Activated CD4-positive, alpha-beta T cell treated with anti-CD3 and anti-CD28 coated beads, Interleukin-2, amount 10 ng/mL, durations not matched to agents 24 days and 14 days (primary cell): ENCODE measurements at places on chromosomes 3 and 15. TPM values are rescaled to one million over a fixed set of nuclear protein-coding genes. Genes with fewer than 3 reads are reported as not detected.

Gene GCHFR
- total RNA-seq = 34.7 and 37.2 TPM in 2 replicates

Gene HES1
- 0.64 and 1.2 TPM in 2 replicates for total RNA-seq

DNA sequence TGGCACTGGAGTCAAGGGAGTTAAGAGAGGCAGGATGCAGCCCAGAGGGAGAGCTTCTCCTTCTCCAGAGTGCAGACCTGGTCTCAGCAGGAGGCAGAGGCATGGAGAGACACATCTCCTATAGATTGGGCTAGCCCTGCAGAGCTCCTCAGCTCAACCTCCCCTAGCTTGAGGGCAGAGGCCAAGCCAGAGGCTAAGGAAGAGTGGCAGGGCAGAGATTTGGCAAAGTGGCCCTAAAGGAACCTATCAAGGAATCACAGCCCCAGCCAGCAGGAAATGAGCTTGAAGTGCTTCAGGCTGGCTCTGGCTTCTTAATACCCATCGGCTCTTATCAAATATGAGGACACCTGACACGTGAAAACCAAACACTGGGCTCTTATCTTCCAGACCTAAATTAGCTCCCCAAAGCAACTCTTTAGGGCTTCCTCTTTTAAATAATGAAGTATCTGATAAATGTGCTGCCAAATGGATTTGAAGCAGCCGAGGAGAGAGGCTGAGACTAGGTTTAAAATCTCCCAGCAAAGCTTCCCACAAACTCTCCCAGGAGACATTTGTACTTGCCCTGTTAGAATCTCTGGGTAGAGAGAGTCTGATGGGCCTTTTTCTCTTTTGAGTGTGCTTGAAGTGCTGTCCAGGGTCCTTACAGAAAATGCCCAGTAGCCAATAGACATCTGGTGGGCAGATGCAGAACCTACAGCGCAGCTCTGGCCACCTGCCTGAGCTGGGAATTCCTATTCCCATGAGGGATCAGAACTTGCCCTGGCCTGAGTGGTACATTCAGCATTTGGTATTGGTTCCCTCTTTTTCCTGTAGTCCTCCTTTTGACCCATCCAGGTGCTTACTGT lies 271.4 kb downstream of the CLSTN2 start:
- H3K27me3 ChIP-seq = no peaks in the 10 kb centered on the region
- no peak overlapping the region for H3K4me3 ChIP-seq

GRCh38 chr3:94176988-94177745 lies 114.3 kb downstream of the NSUN3 start:
- no peak overlapping the region for H3K4me3 ChIP-seq
- H3K4me1 ChIP-seq = no peaks in the 10 kb centered on the region
- no peak for DNase-seq
- H3K27ac ChIP-seq = no peak overlapping the region
- peaks cover 2% of the 10 kb centered on the region for H3K27me3 ChIP-seq

Gene REC114
- total RNA-seq = not detected in 2 replicates

GRCh38 chr3:129245141-129245540 lies 4.3 kb upstream of the COPG1 start:
- no peak overlapping the region for H3K4me3 ChIP-seq
- no peak for DNase-seq
- no peak overlapping the region for H3K27ac ChIP-seq
- no peaks in the 10 kb centered on the region for H3K27me3 ChIP-seq
- H3K4me1 ChIP-seq = peaks cover 29% of the 10 kb centered on the region

DNA sequence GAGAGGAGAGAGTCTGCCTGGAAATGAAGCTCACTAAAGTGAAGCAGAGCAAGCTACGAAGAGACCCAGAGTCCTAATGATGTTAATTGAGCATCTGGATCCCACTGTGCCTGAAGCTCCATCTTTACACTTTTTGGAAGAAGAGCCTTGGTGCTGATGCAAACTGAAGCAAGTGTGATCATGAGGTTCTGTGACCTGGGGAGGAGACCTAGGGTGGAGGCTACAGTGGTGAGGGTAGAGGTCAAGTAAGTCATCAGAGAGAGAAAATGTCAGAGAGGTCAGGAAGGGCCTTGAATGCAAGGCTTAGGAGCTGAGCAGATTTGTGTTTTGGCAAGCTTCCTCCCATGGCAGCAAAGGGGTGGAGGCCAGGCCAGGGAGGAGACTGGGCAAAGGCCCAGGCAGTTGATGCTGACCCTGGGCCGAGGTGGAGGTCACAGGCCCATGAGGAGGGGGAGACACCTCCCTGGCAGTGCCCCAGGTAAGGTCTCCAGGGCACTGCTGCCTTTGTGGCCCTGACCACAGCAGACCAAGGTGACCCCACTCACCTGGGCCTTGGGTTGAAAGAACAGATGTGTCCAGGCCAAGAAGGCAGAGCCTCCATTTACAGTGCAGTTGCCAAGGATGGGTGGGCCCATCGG lies 1.6 kb downstream of the GRIP2 start:
- no peak overlapping the region for H3K27ac ChIP-seq
- no peak for DNase-seq
- H3K4me3 ChIP-seq = no peak overlapping the region
- H3K27me3 ChIP-seq = no peaks in the 10 kb centered on the region
- H3K36me3 ChIP-seq = no peaks in the 10 kb centered on the region

DNA sequence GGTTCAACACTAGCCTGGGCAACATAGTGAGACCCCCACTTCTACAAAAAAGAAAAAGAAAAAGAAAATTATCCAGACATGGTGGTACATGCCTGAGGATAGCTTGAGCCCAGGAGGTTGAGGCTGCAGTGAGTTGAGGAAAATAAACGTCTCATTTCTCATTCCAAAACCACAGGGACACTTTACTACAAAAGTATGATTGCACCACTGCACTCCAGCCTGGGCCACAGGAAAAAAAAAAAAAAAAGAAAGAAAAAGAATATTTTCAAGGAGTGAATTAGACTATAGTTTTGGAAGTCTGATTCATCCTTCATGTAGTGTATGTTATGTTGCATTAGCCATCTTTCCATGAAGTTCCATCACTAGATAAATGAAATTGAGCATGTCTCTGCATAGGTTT lies 149.5 kb upstream of the THBS1 start:
- H3K27me3 ChIP-seq = peaks cover 61% of the 10 kb centered on the region
- DNase-seq = no peak
- H3K27ac ChIP-seq = no peak overlapping the region
